Activated CD8-positive, alpha-beta T cell treated with anti-CD3 and anti-CD28 coated beads, Interleukin-2, amount 10 ng/mL, durations not matched to agents 7 days and 5 days (primary cell): ENCODE measurements at places on chromosomes 12 and 14.

DNA sequence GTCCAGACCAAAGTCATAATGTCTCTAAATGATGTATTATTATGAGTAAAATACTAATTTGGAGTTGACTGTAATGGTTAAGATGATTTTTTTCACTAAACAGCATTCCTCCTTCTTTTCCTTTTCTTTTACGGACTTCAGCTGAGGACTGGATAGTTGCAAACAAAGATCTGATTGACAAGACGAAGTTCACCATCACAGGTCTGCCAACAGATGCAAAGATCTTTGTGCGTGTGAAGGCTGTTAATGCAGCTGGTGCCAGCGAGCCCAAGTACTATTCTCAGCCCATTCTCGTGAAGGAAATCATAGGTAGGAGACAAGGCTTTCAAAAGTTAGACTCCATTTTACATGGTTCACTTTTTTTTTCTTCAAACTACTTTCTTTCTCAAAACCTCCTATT, 29.8 kb upstream of the CHPT1 start:
- DNase-seq = no peak

DNA sequence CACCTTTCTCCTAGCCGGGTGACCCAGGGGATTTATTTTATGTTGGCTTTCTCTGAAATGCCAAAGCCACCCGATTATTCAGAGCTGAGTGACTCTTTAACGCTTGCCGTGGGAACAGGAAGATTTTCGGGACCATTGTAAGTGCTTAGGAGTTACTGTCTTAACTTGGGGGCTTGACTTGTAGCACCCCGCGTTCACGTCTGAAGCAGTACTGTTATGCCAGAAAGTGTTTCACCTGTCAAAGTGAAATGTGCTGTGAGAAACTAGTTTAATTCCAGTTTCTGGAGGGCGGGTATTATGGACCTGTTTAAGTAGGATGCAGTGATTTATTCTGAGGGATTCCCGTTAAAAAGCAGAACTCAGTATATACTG, 218 bp downstream of the LYSET start:
- DNase-seq = no peak

- no peak for DNase-seq
These were observed 255.7 kb upstream of the FAR2 start for GRCh38 chr12:28893365-28893764.

- peak; percentile 32 for DNase-seq
These were observed 28.1 kb downstream of the MSRB3 start for GRCh38 chr12:65306366-65307168.

GRCh38 chr14:30621354-30621939, 672 bp upstream of the SCFD1 start:
- peak; percentile 35 for DNase-seq

GRCh38 chr12:46503637-46504175, 131.1 kb upstream of the SLC38A2 start:
- no peak for DNase-seq

DNA sequence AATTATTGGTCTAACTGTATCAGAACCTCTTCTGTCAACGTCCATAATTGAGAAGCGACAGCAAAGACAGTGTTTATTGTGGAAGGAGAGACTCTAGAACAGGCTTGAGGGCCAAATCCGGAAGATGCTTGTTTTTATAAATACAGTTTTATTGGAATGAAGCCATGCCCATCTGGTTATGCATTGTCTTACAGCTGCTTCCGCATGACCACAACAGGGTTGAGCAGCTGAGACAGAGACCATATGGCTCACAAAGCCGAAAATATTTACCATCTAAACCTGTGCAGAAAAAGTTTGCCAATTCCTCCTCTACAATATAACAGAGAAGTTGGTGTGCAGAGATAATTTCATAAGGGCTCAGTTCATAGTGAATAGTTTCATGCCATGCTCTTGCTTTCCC, 24.5 kb downstream of the PRKAB1 start:
- DNase-seq = no peak

- DNase-seq = no peak
These were observed 508.2 kb upstream of the ATP2B1 start for GRCh38 chr12:90216815-90217214.

DNA sequence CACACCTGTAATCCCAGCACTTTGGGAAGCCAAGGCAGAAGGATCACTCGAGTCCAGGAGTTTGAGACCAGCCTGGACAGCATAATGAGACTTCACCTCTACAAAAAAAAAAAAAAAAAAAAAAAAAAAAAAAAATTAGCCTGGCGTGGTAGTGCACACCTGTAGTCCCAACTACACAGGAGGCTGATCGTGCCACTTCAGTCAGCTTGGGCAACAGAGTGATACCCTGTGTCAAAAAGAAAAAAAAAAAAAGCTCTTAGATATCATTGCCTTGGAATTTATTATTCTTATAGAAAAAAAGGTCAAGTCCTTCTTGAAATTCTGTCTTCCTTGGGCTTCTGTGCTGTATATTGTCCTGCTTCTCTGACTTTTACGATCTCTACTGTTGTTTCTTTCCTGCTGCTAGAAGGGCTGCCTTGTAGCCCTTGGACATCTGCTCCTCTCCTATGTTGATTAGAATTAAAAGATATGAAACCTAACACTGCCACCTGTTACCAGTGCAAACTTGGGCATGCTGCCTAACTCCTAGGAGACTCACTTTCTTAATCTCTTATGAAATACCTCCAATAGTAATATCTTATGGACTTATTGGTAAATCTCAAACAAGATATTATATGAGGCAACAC, 5.7 kb downstream of the TMEM19 start:
- DNase-seq = no peak

GRCh38 chr12:52969828-52970569, 21.1 kb downstream of the KRT18 start:
- DNase-seq = no peak

DNA sequence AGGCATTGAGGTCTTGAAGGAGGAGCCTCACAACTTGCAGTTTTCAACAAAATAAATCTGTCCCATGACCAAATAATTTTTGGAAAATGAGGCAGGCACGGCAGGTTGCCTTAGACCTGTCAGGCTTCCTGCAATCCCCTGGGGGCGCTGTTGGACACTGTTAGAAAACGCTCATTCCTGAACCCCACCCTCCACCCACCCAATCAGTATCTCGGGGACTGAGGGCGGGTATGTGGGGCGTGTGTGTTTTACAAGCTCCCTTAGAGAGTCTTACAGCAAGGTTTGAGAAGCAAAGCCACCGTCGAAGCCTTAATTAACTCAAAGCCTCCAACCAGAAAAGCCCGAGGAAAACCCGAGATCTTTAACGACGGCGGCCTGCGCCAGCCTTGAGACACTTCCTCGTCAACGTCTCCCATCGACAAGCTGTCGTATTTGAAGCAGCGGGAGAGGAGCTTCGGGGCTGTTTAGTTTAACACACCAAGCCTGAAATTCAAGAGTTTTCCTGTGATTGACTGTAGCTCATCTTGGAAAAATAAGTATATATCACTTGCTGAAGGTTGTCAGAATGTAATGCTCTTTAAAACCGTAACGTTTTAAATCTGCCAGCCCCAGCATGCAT, 123.0 kb downstream of the GLT1D1 start:
- DNase-seq = peak; percentile 31

GRCh38 chr14:62445570-62445969, 599.7 kb downstream of the KCNH5 start:
- DNase-seq = no peak

DNA sequence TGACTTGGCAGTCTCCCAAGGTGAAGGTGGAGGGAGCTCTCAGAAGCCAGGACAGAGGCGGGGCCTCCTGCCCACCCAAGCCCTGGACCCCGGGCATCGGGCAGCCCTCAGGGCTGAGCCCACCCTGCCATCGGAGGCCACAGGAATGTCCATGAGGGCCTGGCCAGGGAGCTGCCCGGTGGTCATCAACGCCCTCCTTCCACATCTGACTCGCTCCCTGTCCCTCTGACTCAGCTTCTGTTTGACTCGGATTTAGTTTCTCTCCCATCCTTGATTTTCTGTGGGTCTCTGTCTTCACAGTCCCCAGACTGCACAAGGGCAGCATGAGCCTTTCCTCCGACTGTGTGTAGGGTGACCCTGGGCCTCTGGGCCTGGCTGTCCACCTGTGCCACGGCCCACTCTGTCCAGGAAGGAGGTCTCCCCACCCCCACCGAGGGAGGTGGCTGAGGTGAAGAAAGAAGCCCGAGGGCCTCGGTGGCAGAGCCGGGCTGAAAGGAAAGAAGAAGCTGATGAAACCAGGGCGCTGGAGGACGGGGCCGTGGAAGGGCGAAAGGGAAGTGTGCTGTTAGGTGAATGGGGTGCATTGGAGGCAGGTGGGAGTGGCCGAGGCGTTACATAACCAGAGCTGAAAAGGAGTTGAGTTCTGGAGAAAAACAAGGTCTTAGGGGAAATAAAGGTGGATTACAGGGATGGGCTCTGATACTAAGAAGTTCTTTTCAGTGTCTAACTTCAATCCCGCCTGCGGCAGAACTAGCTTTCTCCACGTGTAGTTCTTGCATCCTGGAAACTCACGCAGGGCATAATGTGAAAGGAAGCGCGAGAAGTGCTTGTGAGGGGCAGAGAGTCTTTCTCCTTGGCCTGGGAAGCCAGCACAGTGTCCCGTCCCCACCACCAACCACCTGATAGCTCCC, 16.7 kb upstream of the TMEM106C start:
- no peak for DNase-seq

GRCh38 chr12:14314801-14315200, 50.7 kb upstream of the ATF7IP start:
- DNase-seq = no peak

DNA sequence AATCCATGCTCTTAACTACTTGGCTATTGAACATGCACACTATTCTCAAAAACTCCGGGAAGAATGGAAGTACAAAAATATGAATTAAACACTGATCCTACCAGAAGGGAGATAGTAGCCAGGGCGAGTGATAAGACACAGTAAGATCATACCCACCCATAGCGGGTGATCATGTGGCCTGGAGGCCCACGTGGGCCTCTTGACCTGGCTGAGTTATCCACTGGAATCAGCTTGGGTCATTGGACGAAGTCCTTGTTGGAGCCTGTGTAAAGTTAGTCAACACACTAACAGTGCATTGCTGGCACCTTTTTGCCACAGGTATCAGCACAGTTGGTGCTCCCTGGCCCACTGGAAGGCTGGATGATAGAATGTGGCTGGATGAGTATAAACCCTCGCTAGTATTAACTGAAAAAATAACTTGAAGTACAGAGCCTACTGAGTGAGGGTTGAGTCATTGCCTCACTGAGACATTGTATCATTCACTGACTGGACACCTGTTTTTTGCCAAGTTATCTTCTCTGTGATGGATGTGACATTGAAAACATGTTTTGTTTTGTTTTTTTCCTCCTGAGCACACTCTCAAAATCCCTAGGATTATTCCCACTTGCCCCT, 149.2 kb upstream of the FUT8 start:
- no peak for DNase-seq

- DNase-seq = no peak
These were observed 357.1 kb downstream of the BCL11B start for GRCh38 chr14:98914942-98915341.

DNA sequence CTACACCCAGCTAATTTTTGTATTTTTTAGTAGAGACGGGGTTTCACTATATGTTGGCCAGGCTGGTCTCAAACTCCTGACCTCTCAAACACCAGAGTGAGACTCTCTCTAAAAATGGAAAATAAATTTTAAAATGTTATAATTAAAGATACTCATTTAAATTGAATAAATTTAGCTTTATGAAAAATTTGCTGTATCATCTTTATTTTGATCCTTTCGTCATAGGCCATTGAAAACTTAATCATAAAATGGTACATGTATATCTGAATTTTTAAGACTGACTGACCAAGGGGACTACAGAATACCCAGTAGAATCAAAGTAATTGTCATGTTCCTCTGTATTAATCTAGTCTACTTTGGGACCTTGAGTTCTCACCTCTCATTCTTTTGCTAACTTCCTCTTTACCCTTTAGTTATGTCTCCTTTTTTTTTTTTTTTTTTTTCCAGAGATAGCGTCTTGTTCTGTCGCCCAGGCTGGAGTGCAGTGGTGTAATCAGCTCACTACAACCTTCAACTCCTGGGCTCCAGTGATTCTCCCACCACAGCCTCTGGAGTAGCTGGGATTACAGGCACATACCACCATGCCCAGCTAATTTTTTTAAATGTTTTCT, 9.5 kb downstream of the RAB5B start:
- no peak for DNase-seq

- DNase-seq = peak; percentile 89
These were observed 6.0 kb upstream of the SLC6A12 start for GRCh38 chr12:219891-220352.

DNA sequence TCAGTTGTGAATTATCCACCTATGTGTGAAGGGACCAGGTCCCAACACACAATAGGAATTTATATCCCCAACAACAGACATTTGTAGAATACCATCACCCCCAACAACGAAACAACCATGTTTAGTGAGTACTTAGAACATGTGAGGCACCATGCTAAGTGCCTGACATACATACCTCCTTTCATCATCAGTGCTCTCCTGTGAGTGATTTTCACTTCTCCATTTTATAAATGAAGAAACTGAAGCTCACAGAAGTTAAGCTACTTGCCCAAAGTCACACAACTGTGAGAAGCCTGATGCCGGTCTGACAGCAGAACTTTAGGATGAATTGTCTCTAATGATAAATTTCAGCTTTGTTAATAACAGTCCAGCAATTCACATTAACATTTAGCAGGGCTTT, 35.4 kb downstream of the SPTB start:
- no peak for DNase-seq

DNA sequence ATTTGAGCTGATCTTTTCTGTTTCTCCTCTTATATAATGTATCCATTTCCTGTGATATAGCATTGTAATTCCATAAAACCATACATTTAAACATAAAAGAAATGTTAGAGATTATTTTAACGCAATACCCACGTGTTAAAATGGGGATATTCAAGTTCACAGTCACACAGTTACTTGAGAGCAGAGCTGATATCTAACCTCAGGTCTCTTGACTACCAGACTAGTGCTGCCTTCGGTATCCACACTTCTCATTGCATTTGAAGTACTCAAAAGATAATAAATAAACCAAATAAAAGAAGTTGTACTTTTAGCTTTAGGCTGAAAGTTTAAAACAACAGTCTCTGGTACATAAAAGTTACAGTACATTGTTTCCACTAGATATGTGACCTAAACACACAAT, 2.9 kb downstream of the CLECL1 start:
- no peak for DNase-seq

DNA sequence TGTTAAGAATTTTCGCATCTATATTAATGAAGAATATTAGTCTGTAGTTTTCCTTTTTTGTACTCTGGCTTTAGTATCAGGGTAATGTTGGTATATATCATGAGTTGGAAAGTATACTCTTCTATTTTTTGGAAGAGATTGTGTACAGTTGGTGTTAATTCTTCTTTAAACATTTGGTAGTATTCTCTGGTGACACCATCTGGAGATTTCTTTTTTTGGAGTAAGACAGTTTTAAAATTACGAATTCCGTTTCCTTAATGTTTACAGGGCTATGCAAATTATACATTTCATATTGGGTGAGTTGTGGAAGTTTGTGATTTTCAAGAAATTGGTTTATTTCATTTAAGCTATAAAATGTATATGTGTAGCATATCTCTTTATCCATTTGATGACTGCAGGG, 183.8 kb upstream of the NOS1 start:
- DNase-seq = no peak

GRCh38 chr12:89721291-89721987, 12.8 kb upstream of the ATP2B1 start:
- no peak for DNase-seq
